ENCODE measurements at places on chromosomes 5 and 9.
A peak's percentile ranks its signal among the peaks of the same experiment; 100 is the strongest.

- no peak for DNase-seq
Measured at GRCh38 chr9:133119103-133119845, 1.8 kb downstream of the RALGDS start.

DNA sequence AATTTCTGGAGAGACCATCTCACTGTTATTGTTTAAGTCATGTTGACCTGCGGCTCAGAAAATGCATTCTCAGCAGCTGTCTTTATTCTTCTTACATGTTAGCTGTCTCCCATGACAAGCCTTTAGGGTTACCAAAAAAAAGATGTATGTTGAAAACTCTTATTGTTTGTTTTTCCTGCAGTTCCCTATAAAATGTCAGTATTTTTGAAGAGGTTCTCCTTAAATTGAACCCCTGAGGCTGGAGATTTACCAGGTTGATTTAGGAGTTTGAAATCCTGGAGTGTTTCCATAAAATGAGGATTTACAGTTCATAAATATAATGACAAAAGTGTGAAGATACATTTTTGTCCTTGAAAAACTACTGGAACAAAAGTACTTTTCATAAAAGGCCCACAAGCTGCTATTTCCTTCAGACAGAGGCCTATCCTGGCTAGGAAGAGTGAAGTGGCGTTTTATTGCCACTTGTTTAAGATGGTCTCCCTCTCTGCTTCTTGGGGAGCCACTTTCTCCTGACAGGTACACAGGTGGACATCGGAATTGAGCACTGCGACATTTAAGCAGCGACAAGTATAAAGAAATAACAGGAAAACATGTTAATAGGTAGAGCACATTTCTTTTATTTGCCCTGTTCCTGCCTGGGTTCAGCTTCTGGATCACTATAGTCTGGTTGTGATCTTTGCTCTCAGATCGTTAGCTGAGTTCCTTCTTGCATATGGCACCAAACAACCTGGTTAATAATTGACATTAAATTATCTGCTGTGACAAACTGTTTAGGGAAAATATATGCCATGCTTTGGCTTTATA lies 344.8 kb upstream of the RPS23 start:
- DNase-seq, result no peak

- peak; percentile 67 for DNase-seq
Measured at GRCh38 chr9:86405926-86406325, 51.7 kb upstream of the TUT7 start.

DNA sequence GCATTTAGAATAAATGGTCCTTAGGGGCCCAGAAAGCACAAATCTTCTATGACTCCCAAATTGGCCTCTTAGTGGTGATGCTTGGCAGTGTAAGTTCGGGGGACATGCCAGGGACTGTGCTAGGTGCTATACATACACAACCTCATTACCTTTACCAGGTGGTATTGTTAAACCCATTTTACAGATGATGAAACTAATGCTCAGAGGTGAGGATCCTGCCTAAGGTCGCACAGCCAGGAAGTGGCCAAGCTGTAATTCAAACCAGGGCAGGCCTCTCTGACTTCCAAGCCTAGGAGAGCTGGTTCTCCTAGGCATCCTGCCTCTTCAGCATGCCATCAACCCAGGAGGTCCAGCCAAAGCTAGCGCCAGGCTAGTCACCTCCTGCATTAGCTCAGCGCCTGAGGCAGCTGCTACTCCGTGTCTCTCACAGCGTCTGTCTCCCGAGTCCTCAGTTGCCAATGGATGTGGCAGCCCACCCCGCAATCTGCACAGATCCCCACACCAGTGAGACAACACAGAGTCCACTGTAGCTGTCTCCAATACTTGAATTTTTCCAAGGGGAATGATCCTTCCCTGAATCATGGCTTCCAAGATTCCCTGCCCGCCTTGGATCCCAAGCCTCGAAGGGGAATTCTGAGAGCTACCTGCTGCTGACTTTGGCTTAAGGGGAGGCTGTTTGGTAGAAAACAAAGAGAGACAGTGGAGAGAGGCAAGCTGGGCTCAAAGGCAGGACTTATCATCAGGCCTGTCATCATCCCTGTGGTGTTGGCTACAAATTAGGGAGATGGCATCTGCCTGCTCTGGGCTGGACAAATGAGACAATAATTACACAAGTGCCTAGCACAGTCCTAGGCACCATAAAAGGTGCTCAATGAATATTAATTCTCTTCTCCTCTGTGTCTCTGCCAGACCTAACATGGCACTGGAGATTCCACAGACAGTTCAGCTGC lies 52.6 kb downstream of the CRB2 start:
- DNase-seq, result no peak

DNA sequence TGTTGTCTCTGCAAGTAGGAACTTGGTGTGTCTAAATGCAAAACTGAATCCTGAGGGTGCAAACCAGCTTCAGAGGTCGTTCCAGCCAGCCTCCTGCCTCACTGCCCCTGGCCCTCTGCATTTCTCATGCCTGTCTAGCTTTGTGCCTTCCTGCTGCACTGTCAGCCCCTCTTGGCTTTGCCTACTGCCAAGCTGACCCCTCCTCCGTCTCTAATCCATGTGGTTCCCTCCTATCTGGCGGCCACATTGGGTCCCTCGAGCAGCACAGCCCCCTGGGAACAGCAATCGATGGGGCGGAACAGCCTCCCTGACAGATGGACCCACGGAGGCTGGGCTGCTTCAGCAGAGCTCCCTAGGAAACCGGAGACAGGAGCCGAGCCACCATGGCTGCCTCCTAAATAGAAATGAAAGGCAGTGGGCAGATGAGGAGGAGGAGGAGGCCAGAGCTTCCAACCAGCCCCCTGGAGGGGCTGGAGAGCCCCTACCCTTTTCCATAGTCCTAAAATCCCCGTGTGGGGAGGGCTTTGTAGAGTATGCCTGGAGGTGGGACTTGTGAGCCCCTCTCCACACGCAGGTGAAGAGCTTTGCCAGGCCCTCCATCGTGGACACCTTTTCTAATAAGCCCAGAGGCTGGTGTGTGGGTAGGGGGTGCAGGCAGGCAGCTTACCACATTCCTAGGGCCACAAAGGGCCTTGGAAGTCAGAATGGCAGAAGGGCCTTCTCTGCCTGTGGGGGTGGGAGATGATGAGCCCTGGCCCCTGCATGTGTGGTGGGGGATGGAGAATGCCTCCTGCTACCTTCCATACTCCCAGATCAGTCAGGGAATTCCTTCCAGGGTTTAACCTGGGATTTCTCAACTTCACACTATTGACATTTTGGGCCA lies 9.2 kb upstream of the CXXC5 start:
- DNase-seq, result no peak

- DNase-seq, result peak; percentile 85
Measured at GRCh38 chr9:137286975-137287383, 9.5 kb downstream of the TOR4A start.

DNA sequence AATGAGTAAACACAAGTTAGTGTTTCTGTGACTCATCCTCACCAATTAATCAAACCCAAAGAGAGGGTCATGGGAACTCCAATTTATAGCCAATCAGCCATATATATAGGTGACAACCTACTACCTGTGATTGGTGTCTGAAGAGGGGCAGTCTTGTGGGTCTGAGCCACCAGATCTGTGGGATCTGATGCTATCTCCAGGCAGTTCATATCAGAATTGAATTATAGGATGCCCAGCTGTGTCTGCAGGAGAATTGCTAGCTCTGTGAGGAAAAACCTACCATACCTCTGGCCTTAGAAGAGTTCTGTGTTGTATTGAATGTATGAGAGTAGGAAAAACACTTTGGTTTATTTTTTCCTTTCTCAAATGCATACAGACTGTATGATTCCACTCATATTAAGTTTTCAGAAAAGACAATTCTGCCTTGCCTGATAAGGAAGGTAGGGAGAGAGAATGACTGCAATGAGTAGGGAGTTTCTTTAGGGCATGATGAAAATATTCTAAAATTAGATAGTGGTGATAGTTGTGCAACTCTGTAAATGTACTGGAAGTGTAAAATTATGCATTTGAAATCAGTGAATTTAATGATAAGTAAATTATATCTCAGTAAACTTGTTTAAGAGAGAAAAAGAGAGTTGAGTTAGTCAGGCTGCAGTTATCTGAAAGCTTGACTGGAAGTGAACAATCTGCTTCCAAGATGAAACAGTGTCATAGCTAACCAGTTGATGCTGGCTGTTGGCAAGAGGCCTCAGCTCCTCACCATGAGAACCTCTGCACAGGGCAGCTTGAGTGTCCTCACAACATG lies 274.9 kb downstream of the AUH start:
- DNase-seq, result no peak

- peak; percentile 48 for DNase-seq
Measured at GRCh38 chr5:149135536-149136201, 5.6 kb upstream of the ABLIM3 start.
